ENCODE measurements at places on chromosomes 3 and 15. TPM values are rescaled to one million over a fixed set of nuclear protein-coding genes. Genes with fewer than 3 reads are reported as not detected.

FOXL2NB gene
- total RNA-seq = not detected

DNA sequence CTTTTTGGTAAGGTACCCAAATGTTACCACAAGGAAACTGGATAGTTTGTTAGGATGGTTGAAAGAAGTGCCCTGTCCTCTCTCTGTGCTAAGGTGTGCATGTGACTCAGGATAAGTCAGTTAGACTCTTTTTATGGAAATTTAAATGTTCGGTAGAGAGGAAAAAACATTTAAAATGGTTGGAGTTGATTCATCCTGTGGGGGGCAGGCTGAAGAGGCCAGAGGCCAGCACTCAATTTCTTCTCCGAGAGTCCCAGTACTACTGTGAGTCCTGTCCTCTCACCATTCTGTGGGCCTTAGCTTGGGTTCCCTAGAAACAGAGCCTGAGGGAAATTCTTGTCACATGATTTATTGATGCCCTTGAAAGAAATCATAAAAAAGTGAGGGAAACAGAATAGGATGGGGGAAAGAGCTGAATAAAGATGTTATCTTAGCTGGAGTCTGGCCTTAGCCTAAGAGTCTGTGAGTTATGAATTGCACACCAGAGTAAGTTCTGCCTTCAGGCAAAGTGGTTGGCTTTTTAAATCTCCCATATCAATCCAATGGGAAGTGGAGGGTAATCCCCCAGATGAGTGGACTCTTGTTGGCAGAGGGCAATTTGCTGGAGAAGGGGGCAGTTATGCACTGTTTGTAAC lies 106.5 kb upstream of the GALNT15 start:
- DNase-seq = no peak

DNA sequence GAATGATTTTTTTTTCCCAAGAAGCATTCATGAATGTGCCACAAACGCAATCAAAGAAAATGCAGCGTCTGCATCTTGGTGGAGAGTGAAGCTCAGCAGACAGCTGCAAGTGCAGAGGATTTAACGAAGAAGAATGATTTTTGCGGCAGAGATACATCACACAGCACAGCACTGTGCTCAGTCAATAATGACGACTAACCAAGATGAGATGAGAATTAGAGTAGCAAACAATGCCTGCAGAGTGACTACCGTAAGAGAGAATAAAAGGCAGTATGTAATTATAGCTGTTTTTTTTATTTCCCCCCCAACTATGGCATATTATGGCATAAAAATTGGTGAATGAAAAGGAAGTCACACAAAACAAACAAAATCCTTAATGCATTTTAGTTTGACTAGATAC lies 218.0 kb upstream of the ROBO1 start:
- no peak for DNase-seq

LSAMP gene
- total RNA-seq = 3.7 TPM

DNA sequence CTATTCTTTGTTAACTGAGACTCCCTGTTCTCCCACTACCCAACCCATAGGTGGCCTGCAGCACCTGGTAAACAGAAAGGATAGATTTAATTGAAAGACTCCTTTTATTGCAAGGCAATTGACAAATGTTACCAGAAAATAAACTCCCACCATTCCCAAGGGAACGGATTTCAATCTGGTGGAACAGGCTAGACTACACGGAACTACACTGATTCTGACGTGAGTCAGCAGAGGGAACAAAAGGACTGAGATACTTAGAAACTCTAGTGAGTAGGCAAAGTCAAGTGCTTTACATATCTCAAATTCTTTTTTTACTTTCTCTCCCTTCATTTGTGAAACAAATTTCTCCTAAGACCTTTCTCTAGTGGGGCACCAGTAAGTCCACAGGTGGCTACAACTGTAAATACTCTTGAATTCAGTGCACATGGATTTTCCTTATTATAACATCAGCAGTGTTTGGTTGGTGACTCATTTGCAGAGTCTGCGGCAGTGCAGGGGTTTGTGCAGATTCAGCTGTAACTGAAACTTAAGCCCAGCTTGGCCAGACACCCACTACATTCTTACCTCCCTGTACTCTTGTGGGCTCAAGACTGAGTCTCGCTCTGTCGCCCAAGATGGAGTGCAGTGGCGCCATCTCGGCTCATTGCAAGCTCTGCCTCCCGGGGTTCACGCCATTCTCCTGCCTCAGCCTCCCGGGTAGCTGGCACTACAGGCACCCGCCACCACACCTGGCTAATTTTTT lies 34.3 kb upstream of the PLSCR2 start:
- no peak for DNase-seq

RBP2 gene
- 1.1 TPM for total RNA-seq

P2RY14 gene
- 5.3 TPM for total RNA-seq
